Kidney glomerular epithelial cell (primary cell): ENCODE measurements at places on chromosomes 4 and X.

DNA sequence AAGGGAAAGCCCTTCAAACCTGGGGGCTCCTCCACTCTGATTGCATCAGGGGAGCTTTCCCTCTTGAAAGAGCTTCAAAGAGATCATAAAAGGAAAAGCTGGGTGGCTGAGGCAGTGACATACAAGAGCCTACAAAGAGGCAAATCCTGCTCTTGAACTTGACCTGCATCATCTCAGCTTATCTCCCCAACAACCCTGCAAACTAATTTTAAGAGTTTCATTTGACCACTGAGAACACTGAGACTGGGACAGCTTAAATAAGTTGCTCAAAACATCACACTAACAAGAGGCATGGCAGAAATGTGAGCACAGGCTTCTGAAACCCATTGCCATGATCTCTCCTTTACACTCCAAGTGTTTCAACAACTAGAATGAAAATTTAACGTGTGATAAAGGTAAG is 101.6 kb upstream of the PPARGC1A start:
- no peak for DNase-seq

- DNase-seq: peak; percentile 64
Measured at GRCh38 chrX:123169247-123169901, 14.7 kb upstream of the GRIA3 start.

DNA sequence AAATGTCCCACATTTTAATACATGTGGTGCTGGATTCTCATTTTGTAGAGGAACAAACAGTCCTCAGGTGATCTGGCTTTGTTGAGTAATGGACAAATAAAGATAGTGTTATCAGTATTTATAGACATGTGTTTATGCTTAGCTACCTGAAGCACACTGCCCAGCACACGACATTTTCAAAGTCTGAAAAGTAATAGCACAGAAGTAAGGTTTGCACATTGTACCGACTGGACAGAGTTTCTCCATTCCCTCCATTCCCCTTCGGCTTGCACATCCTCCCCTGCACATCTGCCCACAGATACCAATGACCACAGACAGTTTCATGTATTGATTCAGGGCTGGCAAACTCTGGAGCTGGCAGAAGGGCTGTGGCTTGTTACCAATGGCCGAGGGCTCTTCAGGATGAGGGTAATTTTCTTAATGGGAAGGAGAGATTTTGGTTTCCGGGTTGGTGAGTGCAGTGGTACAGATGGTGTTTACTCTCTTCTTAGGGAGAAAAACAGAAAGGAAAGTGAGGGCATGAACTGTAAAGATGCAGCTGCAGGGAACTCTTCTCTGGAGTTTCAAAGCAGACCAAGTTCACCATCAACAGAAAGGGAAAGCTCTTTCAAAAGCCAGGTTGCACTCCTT is 2.3 kb downstream of the GRPR start:
- no peak for DNase-seq

DNA sequence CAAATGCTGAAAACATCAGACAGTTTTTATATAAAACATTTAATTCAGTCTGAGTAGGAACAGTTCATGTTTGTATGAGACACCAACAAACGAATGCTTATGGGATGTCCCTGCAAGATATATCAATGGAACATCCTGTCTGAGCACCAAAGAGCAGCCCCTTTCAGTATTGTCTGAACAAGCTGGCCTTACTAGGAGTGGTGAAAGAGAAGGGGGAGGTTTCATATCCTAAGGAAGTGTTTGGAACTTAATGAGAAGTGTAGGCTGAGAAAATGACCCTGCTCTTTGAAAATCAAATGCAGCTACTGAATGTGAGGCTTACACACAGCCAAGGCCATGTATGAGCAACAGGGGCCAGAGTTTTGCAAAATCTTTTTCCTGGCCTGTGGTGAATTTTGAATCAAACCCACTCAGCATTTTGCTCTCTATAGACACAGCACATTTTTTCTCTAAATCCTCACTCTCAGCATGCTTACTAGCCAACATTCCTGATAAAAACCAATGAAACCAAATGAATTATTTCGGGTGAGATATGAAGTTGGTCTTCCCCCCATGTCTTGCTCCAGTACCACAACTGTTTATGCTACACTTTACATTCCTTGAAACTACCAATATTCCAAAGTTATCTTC is 119.4 kb downstream of the LUZP4 start:
- no peak for DNase-seq

DNA sequence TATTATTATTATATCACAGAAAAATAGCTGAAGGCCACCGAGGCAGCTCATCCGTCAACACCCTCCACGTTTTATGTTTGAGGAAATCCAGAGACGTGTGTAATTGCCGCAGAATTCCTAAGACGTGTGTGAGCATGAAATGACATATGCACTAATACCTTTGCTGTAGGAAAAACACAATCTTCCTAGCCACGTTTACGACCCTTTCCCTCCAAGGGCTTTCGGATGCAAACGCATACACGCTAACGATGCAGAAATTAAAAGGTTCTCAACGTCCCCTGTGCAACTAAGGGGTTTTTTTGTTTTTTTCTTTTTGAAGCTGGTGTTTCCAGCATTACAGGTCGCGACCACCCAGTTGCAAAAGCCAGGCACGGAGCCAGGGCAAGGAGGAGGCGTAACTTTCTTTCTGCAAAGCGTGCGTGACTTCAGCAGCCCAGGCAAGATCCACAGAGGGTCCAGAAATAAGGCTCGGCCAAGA is 33.8 kb downstream of the CRLF2 start:
- DNase-seq: no peak

DNA sequence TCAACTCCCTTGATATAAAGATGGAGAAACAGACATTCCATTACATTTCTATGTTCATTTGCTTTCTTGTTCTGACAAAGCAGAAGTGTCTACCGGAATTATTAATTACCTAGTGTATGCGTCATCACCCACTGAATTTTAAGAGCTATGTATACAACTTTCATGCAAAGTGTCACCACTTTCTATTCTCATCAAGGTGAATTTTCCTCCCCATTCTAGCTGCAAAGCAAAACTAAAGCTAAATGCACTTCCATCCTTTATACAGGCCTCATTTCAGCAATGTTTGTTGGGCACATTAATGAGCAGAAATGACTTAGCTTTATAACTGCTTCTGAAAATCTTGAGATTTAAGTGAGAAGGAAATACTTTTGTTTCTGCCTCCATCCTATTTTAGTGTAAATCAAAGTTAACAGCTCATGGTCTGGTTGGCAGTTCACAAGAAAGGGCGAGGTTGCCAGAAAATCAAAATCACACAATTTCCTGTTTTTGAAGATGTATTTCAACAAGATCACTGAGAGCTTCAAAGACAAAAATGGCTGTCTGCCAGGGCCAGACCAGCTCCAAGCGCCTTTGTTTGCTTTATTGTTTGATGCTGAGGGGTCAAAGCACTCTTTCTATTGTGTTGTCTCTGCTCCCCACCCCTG is 7.2 kb upstream of the FAM9C start:
- DNase-seq: no peak

DNA sequence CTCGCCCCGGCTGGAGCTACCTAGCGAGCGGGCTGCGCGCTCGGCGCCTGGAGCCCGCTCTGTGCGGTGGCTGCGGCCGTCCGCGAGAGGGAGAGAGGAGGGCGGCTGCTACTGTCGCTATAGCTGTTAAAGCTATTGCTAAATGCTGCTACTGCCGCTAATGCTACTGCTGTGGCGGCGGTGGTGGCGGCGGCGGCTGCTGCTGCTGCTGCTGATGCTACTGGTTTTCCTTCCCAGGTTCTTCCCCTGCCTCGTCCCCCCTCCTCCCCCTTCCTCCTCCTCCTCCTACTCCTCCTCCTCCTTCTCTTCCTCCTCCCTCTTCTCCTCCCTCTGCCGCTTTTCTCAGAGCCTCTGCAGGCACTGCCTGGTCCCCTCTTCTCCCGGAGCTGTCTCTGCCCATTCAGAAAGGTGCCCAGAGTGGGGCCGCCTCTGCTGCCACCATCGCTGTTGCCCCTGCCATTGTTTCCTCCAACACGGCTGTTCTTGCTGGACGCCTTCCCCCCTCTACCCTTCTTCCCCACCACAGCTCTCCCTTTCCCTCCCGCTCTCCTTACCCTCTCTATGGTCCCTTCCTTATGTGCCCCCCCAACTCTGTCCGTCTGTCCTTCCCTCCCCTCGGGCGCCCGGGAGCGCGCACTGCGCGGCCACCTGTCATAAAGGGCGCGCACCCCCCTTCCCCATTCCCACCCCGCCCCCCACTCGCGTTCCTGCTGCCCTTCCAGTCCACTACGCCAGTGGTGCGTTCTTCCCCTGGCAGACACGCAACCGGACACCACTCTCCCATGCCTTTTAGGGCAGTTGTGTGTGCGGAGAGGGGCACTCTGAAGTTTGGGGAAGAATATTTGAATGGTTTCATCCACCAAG is at the start of gene NEXMIF:
NEXMIF (minus strand) TSS at position 228 of the 864 bp plus-strand sequence.
- DNase-seq: no peak

DNA sequence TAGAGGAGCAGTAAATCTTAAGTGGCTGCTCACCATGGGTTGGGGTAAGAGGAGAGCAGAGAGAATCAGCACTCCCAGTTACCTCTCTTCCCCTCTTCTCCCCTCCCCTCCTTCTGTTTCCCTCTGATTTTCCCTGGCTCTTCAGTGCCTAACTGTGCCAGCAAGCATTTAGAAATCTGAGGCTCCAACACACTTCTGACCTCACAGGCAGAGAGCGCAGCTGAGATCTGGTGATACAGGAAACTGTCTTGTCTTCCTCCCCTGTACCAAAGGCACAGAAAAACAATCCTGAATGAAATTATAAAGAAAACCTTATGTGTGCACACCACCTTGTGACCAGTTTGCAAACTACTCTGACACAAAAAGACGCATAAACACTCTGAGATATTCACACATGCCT is 82.4 kb upstream of the SMIM10 start:
- DNase-seq: no peak

DNA sequence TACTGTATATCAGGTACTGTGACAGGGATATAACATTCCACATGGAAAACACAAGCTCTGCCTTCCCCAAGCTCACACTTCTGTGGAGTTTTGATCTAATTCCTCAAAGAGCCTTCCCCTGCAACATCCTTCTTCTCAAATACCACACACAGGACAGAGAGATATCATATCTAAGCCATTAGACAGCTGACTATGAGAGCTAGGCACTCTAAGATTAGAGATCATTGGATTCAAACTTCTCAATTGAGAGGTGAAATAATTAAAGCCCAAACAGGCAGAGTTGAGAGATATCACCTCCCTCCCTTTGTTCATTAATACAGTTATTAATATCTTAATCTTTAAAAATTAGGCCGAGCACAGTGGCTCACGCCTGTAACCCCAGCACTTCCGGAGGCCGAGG is 25.0 kb downstream of the TEC start:
- DNase-seq: no peak

DNA sequence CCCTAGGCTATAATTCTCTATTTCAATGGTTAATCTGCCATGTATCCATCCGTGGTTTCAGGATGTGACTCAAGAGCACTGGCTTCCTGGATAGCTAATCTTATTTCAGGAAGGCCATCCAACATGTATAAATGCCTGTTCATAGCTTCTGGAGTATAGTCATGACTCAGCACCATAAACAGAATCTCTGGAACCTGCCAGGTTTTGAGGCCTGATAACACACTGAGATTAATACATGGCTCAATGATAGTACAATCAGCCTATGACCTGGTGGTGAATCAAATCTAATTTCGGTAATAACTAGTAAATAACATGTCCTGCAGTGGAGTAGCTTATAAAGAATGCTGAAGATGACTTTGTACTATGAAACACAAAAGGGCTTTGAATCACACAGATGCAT is 5.7 kb upstream of the IL13RA2 start:
- DNase-seq: peak; percentile 15

DNA sequence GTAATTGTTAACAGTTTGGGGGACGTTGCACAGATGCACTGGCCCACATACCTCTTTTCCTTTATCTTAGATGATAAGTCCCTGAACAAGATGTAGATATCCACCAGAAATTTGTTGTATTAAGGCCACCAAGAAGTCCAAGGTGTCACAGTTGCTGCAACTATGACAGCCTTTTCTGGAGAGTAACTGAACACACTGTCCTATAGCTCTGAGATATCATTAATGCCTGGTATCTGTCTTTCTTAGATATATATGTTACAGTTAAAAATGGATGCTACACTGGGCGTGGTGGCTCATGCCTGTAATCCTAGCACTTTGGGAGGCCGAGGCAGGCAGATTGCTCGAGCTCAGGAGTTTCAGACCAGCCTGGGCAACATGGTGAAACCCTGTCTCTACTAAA is 77.8 kb upstream of the PRDX4 start:
- DNase-seq: no peak
